ENCODE measurements at places on chromosomes 7 and 10. TPM values are rescaled to one million over a fixed set of nuclear protein-coding genes. Genes with fewer than 3 reads are reported as not detected.

MOGAT3 gene
- total RNA-seq, result not detected

CDH23 gene
- total RNA-seq, result 9.6 TPM

PYROXD2 gene
- 20.3 TPM for total RNA-seq

CARD11 gene
- total RNA-seq, result 104 TPM

AGBL3 gene
- 10.9 TPM for total RNA-seq

OPN4 gene
- total RNA-seq, result not detected

LLCFC1 gene
- not detected for total RNA-seq

EXOC6 gene
- 11.8 TPM for total RNA-seq

EEF1AKMT2 gene
- total RNA-seq, result 18.4 TPM

Data from naive thymus-derived CD8-positive, alpha-beta T cell (primary cell).